ENCODE measurements at places on chromosomes 11 and 22. TPM values are rescaled to one million over a fixed set of nuclear protein-coding genes. Genes with fewer than 3 reads are reported as not detected.

Gene LDHAL6A
- not detected for total RNA-seq

GRCh38 chr11:97772705-97773104, 1248.0 kb upstream of the CNTN5 start:
- no peak overlapping the region for H3K4me3 ChIP-seq
- H3K27me3 ChIP-seq: no peaks in the 10 kb centered on the region
- peak; percentile 18 for DNase-seq
- H3K36me3 ChIP-seq: no peaks in the 10 kb centered on the region
- H3K4me1 ChIP-seq: no peaks in the 10 kb centered on the region
- no peak overlapping the region for H3K27ac ChIP-seq

GRCh38 chr11:1553808-1554594, 18.1 kb downstream of the DUSP8 start:
- H3K27ac ChIP-seq: no peak overlapping the region
- H3K27me3 ChIP-seq: peaks cover 81% of the 10 kb centered on the region
- DNase-seq: no peak
- no peak overlapping the region for H3K4me3 ChIP-seq

Gene PHF21A
- 38.2 TPM for total RNA-seq

GRCh38 chr11:64358907-64359711, at the start of gene RPS6KA4:
Gene RPS6KA4, plus strand, starts transcription at chr11:64359162. Its CDS starts 74 bp downstream, at chr11:64359236.
- peak within 1 kb of the TSS; percentile 80 for H3K27ac ChIP-seq
- peak within 1 kb of the TSS; percentile 91 for H3K4me3 ChIP-seq
- H3K27me3 ChIP-seq: no peaks in the 10 kb centered on the region
- peaks cover 6% of the 10 kb centered on the region for H3K36me3 ChIP-seq
- H3K4me1 ChIP-seq: peaks cover 22% of the 10 kb centered on the region

DNA sequence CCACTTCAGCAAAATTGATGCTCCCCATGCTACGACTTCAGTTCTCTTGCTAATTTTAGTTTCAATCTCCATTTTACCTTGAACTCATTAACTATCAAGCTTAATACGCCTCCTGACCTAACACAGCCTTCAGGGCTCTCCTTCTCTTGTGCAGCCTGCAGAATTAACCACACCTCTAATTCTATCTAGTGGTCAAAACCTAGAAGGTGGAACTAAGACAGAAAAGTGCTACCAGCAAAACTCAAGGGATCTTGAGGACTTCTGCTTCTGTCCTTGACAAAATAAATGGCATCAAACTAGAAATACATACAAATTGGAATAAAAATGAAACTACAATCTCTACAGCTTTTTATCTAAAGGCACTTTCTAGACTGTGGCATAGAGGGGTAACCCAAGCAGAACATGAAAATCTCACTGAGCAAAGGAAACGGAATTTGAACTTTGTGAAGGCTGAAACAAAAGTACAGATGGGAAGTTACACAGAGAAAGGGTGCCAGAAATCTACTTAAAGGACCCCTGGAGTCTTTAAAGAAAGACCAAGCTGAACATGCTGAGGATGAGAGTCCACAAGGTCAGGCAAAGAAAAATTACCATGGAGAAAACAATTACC, 10.7 kb downstream of the CWF19L2 start:
- H3K36me3 ChIP-seq: peaks cover 2% of the 10 kb centered on the region
- no peaks in the 10 kb centered on the region for H3K4me1 ChIP-seq
- DNase-seq: no peak
- no peak overlapping the region for H3K4me3 ChIP-seq
- no peak overlapping the region for H3K27ac ChIP-seq

DNA sequence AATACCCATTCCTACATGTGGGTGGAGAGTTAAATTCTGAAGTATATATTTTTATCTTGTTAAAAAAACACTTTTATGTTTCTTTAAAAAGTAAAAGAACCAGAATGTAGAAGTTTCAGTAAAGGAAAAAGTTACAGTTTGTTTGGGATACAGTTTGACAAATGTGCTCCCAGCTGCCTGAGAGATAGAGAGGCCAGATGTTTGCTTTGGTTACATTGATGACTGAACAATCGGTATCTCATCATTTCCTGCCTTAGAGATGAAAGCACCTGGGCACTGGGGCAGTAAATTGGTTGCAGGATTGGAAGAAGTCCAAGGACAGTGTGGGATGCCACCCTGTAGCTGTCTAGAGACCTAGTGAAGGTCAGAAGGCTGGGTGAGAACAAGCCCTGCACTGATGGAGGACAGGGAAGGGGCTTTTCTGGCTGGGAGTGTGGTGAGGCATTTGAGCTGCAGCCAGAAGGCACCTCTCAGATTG, 16.6 kb downstream of the MED15 start:
- DNase-seq: no peak
- H3K36me3 ChIP-seq: peaks cover 4% of the 10 kb centered on the region
- H3K4me1 ChIP-seq: peaks cover 24% of the 10 kb centered on the region
- no peak overlapping the region for H3K4me3 ChIP-seq
- H3K27me3 ChIP-seq: no peaks in the 10 kb centered on the region

DNA sequence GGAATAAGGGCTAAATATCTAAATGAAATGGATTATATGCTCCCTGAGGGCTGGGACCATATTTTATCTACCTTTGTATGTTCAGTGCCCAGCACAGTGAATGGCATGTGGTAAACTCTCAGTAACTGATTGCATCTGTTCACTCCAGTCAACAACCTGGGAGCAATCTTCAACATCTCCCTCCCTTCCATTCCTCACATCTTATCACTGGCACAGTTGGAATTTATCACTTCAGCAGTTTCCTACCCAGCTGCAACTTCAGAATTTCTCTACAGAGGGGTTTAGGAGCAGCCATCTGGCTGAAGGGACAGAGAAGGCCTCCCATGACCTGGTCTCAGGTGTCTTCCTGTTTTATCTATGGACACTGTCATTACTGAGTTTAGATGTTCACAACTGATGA, 9.8 kb upstream of the SIK2 start:
- H3K27me3 ChIP-seq: no peaks in the 10 kb centered on the region
- no peaks in the 10 kb centered on the region for H3K4me1 ChIP-seq
- no peak overlapping the region for H3K4me3 ChIP-seq
- no peak for DNase-seq

Gene CARNS1
- total RNA-seq: 1.6 TPM

- H3K4me3 ChIP-seq: no peak overlapping the region
- H3K4me1 ChIP-seq: peaks cover 11% of the 10 kb centered on the region
- no peak overlapping the region for H3K27ac ChIP-seq
- H3K27me3 ChIP-seq: no peaks in the 10 kb centered on the region
These were observed 378.5 kb downstream of the SHANK2 start for GRCh38 chr11:70873736-70874412.

Gene LRFN4
- total RNA-seq: 50.4 TPM

Gene CHCHD10
- 77.5 TPM for total RNA-seq

DNA sequence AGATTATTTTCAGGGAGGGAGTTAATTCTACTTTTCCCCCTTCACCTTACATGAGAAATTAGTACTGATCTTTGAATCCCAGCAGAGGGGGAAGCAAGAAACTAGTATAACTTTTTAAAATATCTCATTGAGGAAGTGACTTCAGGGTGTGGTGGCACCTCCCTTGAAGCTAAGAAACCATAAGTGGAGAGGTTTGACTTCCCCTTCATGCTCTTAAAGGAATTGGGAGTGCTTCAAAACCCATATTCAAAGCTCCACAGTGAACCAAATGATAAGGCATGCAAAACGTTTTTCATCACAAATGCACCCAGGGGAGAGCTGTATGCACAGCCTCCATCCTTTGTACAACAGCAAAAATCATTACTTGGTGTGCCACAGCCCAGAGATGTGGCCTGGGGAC, 540 bp downstream of the MS4A14 start:
- no peak overlapping the region for H3K4me3 ChIP-seq
- H3K27me3 ChIP-seq: no peaks in the 10 kb centered on the region
- no peaks in the 10 kb centered on the region for H3K36me3 ChIP-seq
- DNase-seq: no peak

DNA sequence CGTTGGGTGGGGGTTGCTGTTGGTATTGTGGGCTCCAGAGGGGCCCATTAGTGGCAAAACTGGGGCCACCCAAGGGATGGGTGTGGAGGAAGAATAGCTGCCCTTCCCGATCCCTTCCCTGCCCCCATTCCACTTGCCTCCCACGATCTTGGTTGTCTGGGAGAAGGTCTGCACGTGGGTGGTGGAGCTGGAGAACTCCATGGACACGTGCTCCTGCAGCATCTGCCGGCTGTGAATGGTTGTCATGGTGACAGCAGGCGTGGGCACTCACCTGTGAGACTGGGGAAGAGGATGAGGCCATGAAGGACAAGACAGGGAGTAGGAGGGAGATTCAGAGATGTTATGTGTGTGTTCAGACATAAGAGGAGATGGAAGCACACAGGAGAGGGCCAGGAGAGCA, 2.0 kb downstream of the IGSF22 start:
- H3K4me3 ChIP-seq: no peak overlapping the region
- H3K27ac ChIP-seq: no peak overlapping the region
- no peaks in the 10 kb centered on the region for H3K36me3 ChIP-seq
- no peak for DNase-seq

Gene TMEM151A
- total RNA-seq: 2.6 TPM

Gene ESAM
- 1.5 TPM for total RNA-seq

GRCh38 chr22:39325392-39325932, 6.0 kb upstream of the RPL3 start:
- no peaks in the 10 kb centered on the region for H3K36me3 ChIP-seq
- H3K27me3 ChIP-seq: no peaks in the 10 kb centered on the region
- DNase-seq: no peak

DNA sequence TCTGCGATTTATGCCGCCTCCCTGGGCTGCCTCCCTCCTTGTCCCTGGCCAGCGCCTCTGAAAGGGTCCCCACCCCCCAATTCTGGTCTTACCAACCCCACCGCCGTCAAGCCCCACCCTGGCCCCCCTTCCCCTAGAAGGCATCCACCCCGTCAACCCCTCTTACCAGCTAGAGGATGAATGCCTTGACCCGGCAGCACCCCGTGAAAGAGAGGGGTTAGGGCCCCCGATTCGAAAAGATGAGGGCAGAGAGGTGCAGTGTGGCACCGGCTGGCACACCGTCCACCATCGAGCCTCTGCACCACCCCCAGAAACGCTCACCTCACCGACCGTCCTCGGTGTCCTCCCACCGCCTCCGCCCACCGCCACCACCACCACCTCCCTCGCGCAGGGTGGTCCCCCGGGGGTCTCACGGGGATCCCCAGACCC, 559 bp downstream of the ELFN2 start:
- no peaks in the 10 kb centered on the region for H3K36me3 ChIP-seq
- H3K27ac ChIP-seq: no peak overlapping the region
- no peaks in the 10 kb centered on the region for H3K4me1 ChIP-seq
- H3K4me3 ChIP-seq: peak overlapping the region; percentile 62
- DNase-seq: no peak
- peaks cover 91% of the 10 kb centered on the region for H3K27me3 ChIP-seq

DNA sequence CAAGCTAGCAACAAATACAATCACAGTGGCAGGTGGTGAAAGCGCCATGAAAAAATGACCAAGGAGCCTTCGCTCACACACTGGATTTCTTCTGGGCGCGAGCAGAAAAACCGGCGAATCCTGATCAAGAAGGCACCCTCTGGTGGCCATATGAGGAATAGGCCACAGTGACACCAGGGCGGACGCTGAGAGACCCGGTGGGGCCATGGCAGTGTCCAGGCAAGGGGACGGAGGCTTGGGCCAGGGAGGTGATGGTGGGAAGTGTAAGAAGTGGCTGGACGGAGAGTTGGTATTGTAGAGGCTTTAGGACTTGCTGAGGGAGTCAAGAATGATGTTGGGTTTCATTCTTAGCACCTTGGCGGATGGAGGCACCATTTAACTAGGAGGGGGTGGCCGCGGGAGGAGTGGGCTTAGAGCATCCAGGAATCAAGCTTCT, 16.9 kb upstream of the RAC2 start:
- H3K4me3 ChIP-seq: no peak overlapping the region
- H3K36me3 ChIP-seq: no peaks in the 10 kb centered on the region

Gene OMP
- total RNA-seq: not detected

Gene RAG1
- total RNA-seq: 0.66 TPM

DNA sequence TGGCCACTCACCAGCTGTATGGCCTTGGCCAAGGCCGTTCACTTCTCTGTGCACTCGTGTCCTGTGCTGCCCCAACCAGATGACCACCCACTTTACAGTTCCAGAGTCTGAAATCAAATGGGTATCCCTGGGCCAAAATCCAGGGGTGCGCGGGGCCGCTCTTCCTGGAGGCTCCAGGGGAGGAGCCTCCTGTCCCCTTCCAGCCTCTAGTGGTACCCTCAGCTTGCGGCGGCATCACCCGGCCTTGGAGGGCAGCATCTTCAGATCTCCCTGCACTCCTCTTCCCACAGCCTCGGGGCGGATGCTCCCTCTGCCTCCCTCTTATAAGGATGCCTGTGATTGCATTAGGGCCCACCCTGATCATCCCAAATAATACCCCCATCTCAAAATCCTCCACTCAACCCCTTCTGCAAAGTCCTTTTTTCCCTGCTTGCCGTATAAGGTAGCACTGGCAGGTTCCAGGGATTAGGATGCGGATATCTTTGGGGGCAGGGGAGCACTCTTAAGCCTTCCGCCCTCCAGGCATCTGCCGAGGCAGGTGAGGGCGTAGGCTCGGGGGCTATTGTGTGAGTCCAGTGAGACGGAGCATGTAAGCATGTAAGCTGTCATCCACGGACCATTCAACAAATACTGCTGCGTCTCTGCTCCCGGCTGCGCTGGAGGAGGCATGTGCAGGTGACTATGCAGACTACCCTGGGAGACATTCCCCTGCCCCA, 24.4 kb upstream of the SHISAL1 start:
- no peak overlapping the region for H3K4me3 ChIP-seq
- no peaks in the 10 kb centered on the region for H3K36me3 ChIP-seq
- H3K4me1 ChIP-seq: peaks cover 4% of the 10 kb centered on the region

DNA sequence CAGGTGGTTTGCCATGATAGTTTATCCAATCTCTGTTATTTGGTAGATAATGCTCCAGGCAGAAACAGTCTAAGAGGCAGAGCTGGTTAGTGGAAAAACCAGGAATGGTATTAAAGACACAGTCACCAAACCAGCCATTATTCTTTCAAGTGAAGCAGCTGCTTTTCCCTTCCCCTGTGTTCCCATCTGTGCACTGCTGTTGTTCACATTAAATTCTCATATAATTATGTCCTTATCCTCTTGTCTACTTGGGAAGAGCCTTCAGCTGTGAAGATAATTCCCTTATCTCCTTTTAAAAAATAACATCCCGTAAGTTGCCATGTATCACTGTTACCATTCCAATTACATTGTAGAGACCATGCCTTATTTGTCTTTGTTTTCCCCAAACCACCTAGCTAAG, 5.2 kb upstream of the TBCEL start:
- H3K4me3 ChIP-seq: no peak overlapping the region
- no peaks in the 10 kb centered on the region for H3K27me3 ChIP-seq
- H3K36me3 ChIP-seq: no peaks in the 10 kb centered on the region
- H3K4me1 ChIP-seq: no peaks in the 10 kb centered on the region

Gene KCTD14
- 0.81 TPM for total RNA-seq

GRCh38 chr11:78564490-78565467, 9.9 kb downstream of the NARS2 start:
- peaks cover 17% of the 10 kb centered on the region for H3K36me3 ChIP-seq
- DNase-seq: peak; percentile 81
- H3K27ac ChIP-seq: no peak overlapping the region
- H3K4me1 ChIP-seq: no peaks in the 10 kb centered on the region
- no peak overlapping the region for H3K4me3 ChIP-seq
- no peaks in the 10 kb centered on the region for H3K27me3 ChIP-seq
